ENCODE measurements at places on chromosomes 7 and 10.

GRCh38 chr7:114504586-114504985 is 90.0 kb downstream of the FOXP2 start:
- no peak for DNase-seq

DNA sequence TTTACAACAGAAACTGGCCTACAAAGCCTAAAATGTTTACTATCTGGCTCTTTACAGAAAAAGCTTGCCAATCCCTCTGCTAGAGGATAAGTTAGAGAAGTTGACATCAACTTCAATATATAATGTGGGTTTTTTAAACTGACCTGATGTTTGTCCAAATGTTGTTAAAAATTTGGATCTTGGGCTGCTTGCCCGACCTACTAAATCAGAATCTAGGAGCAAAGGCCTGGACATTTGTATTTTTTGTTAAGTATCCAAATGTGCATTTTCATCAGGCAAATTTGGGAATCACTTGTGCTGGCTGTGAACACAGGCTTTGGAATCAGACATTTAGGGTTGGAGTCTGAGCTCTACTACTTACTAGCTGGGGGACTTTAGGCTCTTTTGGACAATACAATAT is 252.7 kb upstream of the CSTF2T start:
- DNase-seq: no peak

DNA sequence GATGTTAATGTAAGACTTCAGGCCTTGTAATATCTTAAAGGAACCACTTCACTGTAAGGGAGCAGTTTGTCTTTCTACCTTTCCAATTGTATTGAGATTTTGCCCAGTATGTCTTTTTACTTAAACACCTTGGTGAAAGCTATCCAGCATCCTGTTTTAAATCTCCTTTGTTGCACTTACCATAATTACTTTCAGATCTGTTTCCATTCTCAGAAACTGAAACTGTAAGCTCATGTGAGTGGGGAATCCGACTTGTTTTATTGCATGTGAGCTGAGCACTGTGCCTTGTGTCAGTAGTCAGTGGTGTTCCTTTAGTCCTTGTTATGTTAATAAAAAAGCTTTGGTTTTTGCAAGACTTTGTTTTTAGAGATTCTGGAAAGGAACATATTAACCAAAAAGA is 42.2 kb downstream of the BMPR1A start:
- peak; percentile 6 for DNase-seq

DNA sequence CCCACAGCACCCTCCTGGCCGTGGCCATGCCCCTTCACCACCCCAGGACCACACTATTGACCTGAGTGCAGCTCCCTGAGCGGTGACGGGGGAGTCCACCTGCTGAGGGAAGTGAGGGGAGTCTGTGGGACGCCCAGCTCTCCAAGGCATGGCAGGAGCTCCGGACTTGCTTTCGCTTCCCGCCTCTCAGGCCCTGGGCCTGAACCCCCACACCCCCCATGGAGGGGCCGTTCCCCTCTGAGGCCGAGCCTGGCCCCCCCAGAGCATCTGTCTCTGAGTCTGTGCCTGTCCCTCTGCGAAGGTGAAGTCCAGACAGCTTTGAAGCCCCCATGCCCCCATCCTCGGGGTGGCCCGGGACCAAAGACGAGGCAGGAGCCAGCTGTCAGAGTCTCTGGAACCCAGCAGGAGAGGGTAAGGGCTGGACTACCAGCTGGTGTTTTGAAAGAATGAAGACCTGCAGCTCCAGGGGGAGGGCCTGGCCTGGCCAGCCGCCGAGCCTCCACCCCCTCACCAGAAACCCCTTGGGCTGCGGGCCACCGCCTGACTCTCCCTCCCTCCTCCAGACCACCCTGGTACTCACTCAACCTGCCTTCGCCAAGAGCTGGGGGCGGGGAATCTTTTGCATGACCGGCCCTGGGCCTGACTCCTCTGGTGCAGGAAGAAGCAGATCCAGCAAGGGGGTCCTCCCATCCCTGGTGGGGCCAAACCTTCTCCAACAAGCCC is 114.0 kb downstream of the PDGFA start:
- peak; percentile 58 for DNase-seq

- DNase-seq: peak; percentile 7
Observed at GRCh38 chr10:16545116-16545736, 23.5 kb upstream of the C1QL3 start.

GRCh38 chr7:120054376-120055100 is 218.4 kb upstream of the KCND2 start:
- no peak for DNase-seq

DNA sequence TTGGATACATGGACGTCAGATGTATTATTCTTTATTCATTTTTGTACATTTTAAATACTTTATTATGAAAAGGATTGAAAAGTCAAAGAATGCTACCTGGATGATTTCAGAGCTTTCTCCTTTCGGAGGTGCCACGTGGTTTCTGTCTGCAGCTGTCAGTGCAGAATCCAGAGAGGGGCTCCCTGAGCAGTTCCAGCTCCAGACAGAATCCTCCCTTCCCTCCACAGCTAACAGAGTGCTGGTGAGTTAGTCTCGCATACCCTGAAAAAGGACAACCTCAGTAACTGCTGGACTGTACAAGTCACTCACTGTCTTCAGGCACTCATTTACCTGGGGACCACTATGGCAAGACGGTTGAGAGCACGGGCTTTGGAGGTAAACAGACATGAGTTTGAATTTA is 10.9 kb downstream of the DNMBP start:
- no peak for DNase-seq

GRCh38 chr10:13751191-13751764 is 164.5 kb downstream of the PRPF18 start:
- DNase-seq: no peak

- DNase-seq: no peak
Observed at GRCh38 chr10:51926337-51926736, 226.9 kb upstream of the CSTF2T start.

- DNase-seq: peak; percentile 30
Observed at GRCh38 chr7:46352004-46352954, 431.2 kb upstream of the IGFBP3 start.

GRCh38 chr10:61974601-61975390 is 73.3 kb downstream of the ARID5B start:
- DNase-seq: no peak

DNA sequence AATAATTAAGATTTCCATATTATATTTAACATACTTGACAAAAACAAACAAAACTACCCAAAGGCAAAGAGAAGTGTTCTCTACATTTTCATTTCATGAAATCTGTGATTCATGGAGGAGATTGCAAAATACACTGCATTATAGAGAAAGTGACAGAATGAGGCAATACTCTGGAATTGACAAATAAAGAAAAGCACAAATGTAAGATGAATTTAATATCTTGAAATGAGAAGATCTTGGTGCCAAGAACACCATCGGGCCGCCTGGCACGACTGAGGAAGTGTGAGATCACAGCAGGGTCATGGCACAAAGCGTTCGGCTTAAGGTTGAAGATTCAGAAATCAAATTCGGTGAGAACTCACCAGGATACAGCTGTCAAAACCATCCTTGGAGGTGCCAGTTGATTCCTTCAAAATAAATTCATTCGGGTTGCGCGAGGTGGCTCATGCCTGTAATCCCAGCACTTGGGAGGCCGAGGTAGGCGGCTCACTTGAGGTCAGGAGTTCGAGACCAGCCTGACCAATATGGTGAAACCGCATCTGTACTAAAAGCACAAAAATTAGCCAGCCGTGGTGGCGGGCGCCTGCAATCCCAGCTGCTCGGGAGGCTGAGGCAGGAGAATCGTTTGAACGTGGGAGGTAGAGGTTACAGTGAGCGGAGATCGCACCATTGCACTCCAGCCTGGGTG is 174.0 kb upstream of the PFKP start:
- DNase-seq: no peak

DNA sequence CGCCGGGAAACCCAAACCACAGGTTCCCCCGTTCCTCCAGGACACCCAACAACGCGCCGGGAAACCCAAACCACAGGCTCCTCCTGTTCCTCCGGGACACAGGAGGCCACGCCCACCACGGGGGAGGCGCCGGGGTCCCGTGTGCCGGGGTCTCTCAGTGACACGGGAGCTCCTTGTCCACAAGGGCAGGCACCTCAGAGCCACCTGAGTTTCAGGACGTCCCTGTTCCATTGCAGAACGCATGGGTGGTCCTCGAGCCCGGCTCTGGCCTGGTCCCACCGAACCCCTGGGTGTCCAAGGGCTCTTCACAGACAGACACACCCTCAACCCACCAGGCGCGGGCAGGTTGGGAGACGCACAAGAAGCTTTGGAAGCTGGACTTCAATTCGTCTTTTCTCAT is 57.6 kb upstream of the ADGRA1 start:
- no peak for DNase-seq

- DNase-seq: peak; percentile 54
Observed at GRCh38 chr7:75642810-75643486, 95.8 kb downstream of the HIP1 start.

- DNase-seq: peak; percentile 85
Observed at GRCh38 chr7:138891446-138891810, 89.8 kb downstream of the KIAA1549 start.

DNA sequence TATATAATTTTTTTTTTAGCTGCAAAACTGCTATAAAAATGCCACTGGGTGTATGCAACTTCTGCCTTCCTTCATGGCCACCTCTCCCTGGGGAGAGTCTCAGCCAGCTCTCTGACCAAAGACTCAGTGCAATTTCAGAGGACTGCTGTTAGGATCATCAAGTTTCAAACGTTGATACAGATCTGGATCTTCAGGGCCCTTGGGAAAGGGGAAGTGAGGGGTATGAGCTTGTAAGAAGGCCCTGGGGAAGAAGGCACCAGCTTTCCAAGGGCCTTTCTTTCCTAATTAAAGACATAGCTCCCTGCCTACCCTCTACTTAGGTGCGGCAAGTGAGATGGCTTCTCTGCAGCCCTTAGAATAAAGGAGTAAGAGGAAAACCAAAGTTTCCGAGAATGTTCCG is 130.4 kb downstream of the CUL2 start:
- DNase-seq: no peak

- no peak for DNase-seq
Observed at GRCh38 chr7:10521306-10521705, 452.4 kb upstream of the PHF14 start.

- no peak for DNase-seq
Observed at GRCh38 chr7:116239434-116239833, 29.1 kb downstream of the TES start.

DNA sequence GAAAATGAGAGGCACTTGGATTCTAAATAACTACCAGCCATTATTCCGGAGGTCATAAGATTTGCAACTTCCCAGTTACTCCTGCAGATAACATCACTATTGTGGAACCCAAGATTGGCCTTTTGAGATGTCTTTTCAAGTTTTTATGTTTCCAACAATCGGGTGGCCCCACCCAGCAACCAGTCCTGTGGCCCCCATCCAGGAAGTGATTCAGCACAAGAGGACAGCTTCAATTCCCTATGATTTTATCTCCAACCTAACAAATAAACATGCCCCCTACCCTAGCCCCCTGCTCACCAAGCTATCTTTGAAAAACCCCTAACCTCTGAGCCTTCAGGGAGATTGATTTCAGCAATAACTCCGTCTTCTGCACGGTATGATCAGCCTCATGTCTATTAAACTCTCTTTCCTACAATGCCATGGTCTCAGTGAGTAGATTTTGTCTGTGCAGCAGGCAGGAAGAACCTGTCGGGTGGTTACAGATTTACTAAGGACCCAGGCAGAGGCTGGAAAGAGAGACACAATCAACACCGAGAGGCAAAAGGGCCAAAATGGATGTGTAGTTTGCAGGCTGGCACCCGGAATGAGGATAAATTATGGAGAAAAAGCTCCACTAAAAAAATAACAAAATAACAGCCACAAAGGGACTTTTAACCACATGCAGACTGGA is 83.9 kb upstream of the UNC5B start:
- DNase-seq: no peak

DNA sequence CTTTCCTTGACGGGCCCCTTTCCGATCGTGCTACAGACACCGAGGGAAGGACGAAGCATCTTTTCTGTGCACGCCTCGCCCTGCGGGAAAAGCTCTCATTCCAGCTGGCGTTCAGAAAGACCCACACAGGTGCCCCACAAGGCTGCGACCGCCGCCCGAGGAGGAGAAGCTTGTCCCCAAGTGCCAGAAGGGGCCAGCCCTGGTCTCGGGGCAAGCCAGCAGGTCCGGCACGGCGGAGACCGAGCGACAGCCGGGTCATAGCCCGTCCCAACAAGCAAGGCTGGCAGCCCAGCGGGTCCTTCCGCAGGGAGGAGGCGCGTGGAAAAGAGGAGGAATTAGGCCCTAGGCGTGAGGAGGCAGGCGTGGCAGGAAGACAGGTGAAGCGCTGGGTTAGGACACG is 62.7 kb downstream of the TNRC18 start:
- no peak for DNase-seq

DNA sequence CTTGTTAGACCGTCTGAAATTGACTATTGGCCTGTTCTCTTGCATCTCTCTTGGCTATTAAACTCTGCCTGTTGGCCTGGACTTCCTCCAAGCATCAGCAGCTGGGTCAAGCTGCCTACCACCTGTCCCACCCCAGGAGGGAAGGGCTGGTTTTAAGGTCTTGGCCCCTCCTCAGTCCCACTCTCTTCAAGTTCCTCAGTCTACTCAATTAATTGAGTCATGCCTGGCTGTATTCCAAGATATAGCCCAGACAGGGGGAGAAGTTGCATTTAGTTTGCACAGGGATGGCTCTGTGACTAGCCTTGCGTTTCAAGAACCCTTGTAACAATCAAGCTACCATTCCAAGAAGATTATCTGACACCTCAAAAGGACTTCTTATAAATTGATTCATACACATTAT is 113.8 kb upstream of the GLI3 start:
- no peak for DNase-seq

DNA sequence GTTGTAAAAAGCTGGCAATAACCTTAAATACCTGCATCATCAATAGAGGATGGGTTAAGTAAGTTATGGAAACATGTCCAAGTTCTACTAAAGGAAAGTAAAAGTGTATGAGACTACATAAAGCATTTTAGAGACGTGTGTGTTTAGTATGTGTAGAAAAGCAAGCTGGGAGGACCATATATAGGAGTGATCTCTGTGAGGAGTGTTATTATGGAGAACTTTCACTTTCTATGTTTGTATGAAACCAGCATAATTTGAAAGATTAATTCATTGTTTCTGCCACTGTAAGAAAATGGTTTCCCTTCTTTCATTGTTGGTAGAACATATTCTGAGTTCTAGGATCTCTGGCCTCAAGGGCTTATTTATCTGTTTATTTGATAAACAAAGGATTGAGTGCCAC is 19.2 kb upstream of the PDLIM1 start:
- no peak for DNase-seq

DNA sequence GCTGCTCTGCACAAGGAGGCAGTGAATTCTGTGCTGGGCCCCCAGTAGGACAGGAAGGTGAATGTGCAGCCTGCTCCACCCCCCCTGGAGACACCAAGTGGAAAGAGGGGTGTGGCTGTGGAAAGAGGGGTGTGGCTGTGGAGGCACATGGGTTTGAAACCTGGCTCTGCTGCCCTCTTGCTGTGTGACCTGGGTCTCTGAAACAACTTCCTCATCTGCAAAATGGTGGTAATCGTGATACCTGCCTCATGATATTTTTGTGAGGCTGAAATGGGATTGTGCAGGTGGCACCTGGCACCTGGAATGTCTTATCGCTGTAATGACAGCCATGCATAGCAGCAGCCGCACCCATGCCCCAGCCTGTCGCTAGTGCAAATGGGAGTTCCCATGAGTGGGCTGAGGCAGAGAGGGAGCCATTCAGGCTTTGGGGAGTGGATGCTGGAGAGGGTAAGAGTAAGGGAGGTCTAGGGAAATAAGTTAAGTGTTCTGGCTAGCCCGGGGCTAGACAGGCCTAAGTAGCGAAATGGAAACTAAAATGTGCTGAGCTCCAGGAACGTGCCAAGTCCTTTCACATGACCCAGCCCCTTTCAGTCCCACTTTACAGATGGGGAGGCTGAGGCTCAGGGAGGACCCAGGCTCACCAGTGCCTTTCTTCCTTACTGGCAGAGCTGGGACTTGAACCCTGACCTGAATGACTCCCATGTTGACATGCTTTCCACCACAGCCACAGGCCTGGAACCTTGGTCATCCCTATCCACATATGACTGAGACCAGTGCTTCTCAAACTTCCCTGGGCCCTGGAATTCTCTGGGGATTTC is 35.0 kb downstream of the C10orf105 start:
- no peak for DNase-seq
